ENCODE measurements at places on chromosomes 4 and X.

GRCh38 chr4:142377342-142378091 lies 468.6 kb downstream of the INPP4B start:
- DNase-seq: no peak

DNA sequence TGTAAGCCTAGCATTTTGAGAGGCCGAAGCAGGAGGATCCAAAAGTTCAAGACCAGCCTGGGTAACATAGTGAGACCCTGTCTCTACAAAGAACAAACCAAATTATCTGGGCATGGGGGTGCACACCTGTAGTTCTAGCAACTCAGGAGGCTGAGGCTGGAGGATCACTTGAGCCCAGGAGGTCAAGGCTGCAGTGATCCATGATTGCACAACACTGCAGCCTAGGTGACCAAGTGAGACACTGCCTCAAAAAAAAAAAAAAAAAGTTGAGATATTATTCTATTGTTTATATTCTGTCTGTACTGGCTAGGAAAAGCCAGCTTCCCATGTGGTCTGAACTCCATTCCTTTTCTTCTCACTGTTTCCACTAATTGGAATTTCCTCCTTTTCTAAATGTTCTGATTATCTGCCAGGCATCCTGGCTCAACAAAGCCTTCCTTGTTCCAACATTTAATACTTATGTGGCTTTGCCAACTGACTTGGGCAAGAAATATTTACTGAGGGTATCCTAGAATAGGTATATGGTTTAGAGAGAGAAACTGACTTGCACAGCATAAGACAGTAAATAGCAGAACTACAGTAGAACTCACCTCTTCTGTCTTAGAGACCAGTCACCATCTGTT lies 175.2 kb upstream of the ADAMTS3 start:
- no peak for DNase-seq

DNA sequence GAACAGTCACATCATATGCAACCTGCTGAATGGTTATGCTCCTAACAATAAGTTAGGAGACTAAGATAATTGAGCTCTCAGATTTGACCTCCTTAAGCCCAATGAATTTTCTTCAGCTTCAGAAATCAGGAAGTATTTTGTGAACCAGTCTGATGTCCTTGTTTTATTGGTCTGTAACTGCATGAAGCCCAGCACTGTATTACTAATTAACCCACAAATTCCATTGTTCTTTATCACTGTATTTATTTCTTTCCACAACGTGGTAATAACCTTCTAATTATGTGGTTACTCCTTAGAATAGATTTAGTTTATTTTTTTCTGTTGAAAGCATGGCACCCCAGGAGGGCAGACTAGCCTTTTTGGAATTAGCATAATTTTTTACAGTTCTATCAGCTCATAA lies 3.9 kb upstream of the MFAP3L start:
- peak; percentile 39 for DNase-seq

DNA sequence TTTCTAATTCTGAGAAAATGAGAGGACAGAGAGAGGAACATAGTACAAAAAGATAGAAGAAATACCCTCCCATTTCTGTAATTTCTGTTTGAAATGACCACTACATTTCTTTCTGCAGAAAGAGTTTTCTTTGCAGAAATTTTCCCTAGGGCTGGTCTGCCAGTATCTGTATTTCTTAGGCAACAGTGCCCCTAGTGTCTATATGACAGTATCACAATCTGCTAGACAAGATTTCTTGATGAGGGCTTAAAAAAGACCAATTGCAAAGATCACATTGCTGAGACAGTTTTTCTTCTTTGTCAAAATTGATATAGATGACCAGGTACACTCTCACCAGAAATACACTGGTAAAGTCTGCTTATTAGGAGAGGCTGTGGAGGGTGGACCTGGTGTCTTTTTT lies 81.0 kb upstream of the ZDHHC15 start:
- no peak for DNase-seq

DNA sequence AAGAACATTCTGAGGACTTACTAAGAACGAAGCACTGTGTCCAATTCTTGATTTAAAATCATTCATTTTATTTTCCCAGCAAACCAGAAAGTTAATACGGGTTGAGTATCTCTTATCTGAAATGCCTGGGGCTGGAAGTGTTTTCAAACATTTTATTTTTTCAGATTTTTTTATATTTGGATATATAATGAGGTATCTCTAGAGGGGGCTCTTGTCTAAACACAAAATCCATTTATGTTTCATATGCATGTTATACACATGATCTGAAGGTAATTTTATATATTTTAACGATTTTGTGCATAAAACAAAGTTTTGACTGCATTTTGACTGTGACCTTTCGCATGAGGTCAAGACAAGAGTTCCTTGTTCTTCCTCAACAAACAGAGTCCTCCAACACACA lies 320.9 kb downstream of the ASMT start:
- DNase-seq: no peak

GRCh38 chr4:104492183-104492771 lies 2.4 kb downstream of the CXXC4 start:
- DNase-seq: no peak

- no peak for DNase-seq
Observed at GRCh38 chr4:54231419-54231767, 2.3 kb downstream of the PDGFRA start.

- DNase-seq: no peak
Observed at GRCh38 chr4:120773641-120774040, 148.9 kb downstream of the PRDM5 start.

GRCh38 chrX:13898083-13898482 lies 81.2 kb upstream of the GPM6B start:
- DNase-seq: no peak

DNA sequence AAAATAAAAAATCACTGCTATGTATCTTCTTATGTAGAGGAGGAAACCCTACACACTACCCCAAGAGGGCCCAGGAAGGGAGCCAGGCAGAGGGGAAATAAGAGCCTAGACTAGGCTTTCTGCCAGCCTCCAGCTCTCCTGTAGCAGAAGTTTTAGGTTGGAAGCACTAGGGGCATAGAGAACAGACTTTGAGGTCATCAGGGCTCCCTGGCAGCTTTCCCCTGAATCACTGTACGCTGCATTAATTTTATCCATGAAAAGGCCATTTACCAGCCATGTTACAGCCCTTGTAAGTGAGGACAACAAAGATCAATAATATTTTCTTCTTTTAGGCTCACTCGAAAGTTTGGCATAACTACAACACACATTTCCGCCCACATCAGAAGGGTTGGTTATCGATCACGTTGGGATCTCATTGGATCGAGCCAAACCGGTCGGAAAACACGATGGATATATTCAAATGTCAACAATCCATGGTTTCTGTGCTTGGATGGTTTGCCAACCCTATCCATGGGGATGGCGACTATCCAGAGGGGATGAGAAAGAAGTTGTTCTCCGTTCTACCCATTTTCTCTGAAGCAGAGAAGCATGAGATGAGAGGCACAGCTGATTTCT lies 24.7 kb downstream of the RPL9 start:
- DNase-seq: no peak

GRCh38 chr4:182309877-182310276 lies 66.7 kb downstream of the TENM3 start:
- no peak for DNase-seq

DNA sequence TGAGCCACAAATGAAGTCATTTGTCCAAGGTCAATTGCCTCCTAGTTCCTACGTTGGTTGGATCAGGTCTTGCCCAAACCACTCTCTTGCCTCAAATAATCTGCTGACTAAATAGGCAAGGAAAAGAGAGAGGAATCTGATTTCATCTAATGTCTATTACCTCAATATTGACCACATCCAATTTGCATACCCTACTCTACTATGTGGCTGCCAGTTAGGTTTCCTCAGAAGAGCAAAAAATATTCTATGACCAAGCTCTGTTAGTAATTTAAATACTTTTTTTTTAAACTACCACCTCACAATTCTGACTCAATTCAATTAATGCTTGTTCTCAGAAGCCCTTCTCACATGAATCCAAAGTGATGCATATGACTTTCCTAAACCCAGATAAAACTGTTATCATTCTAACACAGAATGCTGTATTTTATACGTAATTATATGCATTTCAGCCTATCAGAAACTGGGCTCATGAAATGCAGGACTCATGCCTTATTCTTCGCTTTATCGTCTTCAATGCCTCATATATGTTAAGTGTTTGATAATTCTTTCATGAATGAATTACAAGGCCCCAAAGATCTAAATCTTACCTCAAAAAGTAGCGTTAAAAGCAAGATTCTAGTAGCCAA lies 98.6 kb downstream of the HUWE1 start:
- DNase-seq: no peak

DNA sequence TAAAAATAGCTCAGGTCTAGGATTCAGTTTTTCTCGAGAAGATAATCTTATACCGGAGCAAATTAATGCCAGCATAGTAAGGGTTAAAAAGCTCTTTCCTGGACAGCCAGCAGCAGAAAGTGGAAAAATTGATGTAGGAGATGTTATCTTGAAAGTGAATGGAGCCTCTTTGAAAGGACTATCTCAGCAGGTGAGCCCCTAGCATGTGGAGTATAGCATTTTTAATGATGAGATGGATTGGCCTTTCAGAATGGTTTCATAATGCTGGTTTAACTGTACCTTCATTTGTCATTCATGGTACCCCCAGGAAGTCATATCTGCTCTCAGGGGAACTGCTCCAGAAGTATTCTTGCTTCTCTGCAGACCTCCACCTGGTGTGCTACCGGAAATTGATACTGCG lies 79.4 kb downstream of the SLC10A6 start:
- DNase-seq: no peak

GRCh38 chr4:38242101-38242500 lies 281.9 kb downstream of the PTTG2 start:
- DNase-seq: no peak

DNA sequence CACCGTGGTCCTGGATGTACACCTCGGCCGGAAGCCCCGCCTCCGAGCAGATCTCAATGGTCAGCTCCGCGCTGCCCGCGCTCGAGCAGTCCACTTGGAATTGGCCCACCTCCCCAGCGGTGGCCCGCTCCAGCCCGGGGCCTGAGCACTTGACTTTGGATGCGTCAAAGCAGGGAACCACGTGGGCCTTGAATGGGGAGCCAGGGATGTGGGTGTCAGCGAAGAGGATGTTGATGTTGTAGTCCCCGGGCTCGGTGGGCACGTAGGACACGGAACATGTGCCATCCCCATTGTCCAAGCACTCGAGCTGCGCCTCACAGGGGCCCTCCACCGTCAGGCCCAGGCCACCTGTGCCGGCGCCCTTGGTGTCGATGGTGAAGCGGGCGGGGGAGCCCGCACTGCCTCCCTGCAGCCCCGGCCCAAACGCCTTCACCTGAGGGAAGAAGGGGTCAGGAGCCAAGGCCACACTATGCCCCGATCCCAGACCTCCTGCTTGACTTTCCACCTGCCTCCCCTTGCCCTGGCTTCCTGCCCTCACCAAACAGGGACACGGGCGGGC lies 14.2 kb downstream of the FLNA start:
- no peak for DNase-seq

- DNase-seq: no peak
Observed at GRCh38 chr4:84100071-84100470, 399.0 kb downstream of the NKX6-1 start.

DNA sequence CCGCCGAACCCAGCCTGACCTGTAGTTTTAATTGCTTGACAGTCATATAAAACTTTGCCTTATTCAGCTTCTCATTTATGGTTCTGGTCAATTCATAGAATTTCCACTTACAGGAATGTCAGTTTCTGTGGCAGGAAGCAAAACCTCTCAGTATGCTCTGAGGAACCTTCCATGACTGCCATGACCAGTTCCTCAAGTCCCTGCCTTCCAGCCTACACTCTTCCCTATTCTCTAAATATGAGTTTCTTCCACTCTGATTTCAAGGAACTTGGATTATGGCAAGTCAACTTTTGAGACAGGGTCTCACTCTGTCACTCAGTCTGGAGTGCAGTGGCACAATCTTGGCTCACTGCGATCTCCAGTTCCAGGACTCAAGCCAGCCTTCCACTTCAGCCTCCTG lies 26.0 kb upstream of the NSUN7 start:
- DNase-seq: no peak

DNA sequence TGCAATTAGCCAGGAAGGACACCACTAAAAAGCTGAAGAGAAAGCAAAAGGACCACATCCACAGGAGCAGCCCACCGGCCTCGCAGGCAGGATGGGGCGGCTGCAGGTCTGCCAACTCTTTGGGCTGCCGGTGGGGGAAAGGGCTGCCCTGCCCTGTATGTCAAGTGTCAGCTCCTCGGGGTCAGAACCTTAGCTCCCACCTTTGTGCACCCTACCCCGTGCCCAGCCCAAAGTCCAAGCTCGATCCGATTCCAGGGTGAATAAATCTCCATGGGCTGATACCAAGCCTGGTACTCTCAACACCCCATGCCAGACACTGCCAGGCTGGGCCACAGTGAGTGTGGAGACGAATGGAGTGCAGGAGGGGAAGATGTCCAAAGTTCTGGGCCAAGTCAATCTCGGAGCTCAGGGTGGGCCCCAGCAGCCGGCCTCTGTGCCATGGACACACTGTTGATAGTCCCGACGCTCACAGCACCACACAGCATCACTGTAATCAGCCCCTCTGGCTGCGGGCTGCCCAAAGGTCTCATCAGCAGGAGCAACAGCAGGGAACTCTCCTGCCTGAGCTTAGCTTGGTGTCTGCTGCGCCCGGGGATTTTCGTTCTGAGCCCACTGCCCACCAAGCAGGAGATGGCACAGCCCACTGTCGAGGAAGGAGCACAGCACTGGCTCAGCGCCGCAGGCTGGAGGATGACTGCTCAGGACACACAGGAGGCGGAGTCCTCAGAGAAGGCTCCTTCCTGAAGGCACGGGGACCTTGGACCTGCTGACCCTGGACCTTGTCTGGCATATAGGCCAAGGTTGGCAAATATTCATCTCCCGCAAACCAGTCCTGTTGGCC lies 84.4 kb downstream of the JAKMIP1 start:
- no peak for DNase-seq

DNA sequence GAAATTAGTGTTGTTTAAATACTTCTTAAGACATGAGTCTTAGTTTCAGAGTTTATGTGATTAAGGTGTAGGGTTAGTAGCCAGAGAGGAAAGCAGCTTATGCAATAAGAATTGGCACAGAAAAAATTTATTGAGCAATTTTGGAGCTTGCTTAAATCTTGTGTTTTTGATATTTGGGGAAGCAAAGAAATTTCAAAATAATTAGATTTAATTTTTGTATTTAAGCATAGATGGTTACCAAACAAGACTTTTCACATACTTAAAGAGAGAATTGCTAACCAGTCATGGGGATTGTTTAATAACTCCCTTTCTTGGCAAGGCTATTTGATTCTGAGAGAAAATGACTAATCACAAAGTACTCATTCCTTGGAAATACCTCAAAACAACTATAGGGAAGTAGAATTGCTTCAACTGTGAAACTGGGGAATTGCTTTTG lies 202.0 kb upstream of the GRID2 start:
- peak; percentile 32 for DNase-seq

- DNase-seq: no peak
Observed at GRCh38 chr4:121156822-121157769, 7.0 kb downstream of the TNIP3 start.

GRCh38 chrX:106484233-106484632 lies 127.5 kb upstream of the RADX start:
- no peak for DNase-seq
